ENCODE measurements at places on chromosomes 13 and 19. TPM values are rescaled to one million over a fixed set of nuclear protein-coding genes. Genes with fewer than 3 reads are reported as not detected.

GRCh38 chr13:99327126-99327525 is 19.9 kb upstream of the GPR183 start:
- DNase-seq, result no peak

DNA sequence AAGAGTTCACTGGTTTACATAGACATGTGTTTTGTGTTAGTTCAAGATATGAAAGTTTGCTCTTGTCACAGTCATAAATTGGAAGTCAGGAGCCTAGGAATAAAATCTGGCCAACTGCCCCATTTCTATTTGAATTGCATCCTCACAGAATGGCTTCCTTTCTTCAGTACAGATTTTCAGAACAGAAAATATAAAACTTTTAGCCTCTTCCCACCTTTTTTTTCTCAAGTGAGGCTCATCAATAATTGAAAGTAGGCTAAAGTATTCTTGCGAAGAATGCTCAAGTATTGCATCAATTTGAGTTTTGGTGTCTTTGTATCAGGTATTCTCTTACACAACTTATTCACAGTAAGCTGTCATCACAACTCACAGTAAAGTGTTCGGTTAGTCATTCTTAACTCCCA is 802.7 kb downstream of the PCDH9 start:
- DNase-seq, result no peak

The FBXO17 gene
- total RNA-seq, result 17.4 TPM

The UBA52 gene
- total RNA-seq, result 725 TPM

The ZNF677 gene
- total RNA-seq, result 18.6 TPM
